HCT116 (cell line): ENCODE measurements at places on chromosomes 2 and 18.

- DNase-seq, result no peak
Measured at GRCh38 chr2:128486640-128487375, 168.1 kb upstream of the HS6ST1 start.

DNA sequence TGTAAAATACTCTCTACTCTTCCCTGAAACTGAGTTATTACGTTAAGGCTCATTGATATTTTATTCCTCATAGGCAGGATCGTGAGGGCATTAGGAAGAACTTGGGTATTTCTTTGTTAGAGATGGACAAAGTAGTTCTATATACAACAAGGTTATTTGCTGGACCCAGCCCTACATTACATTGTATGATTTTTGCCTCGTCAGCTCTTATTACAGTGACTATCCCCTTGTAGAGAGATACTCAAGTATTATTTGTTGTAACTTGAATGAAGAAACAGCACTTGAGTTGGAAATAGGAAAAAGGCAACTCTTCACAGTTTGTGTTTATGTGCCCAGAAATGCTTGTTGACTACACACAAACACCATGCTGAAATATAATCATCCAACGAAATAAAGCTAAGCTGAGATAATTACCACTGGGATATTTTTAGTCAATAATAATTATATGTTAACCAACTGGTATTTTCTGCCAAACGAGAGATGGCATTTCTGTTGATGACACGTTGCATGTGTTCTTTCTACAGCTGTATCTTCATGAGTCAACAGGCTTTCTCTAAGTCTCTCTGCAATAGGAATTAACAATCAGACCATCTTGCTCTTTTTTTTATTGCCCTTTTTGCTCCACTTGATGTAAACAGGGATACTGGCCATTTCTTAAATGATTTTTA lies 947.6 kb downstream of the DPP10 start:
- DNase-seq, result no peak

DNA sequence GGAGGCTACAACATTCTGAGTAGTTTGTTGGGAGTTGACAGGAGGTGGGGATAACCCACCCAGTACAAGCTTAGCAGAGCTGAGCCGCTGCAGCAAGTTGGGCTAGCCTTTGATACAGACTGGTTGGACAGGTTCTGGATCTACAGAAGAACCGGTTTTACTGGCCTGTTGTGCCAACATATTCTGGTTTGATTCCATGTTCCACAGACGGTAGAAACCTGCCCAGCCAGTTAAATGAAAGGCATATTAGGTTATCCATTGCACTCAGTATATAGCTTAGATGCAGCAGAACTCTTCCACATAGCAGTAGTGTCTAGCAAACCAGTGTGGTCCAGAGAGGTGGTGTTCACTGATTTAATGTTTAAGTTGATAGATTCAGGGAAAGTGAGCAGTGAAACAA lies 19.3 kb upstream of the RBBP8 start:
- peak; percentile 85 for DNase-seq

GRCh38 chr2:120887320-120887697 lies 151.6 kb downstream of the GLI2 start:
- DNase-seq, result no peak

- no peak for DNase-seq
Measured at GRCh38 chr2:145769011-145769716, 1249.2 kb upstream of the ZEB2 start.

DNA sequence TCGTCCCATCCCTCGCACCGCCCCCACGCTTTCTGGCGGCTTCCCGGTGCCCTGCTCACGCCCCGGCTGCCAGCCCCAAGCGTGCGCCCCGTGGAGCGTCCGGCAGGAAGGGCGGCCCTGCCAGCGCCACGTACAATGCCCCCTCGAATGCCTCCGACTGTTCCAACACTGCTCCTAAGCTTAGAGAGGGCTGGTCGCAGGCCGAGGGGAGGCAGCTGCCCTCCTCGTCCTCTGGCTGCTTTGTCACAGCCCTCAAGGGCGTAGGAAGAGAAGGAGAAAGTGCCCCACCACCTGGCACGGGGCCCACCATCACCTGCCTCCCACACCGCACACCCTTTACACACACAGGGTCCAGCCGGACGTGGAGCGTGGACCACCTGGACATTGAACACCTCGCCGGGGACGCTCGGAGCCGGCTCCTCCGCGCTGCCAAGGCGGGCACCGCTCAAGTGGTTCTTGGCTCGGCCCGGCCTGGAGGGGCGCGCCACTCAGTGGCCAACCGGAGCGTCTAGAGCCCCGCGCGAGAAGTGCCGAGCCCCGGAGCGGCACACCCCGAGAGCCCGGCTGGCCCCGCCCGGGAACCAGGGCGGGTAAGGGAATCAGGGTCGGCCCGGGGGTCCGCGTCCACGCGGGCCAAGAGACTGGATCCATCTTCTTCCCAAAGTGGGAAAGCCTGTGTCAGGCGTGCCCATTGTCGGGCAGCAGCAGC lies 830 bp downstream of the DNER start:
- DNase-seq, result no peak

- DNase-seq, result no peak
Measured at GRCh38 chr2:197078535-197078934, 152.0 kb upstream of the PGAP1 start.

- no peak for DNase-seq
Measured at GRCh38 chr2:233338046-233338445, 16.2 kb upstream of the DGKD start.

- DNase-seq, result no peak
Measured at GRCh38 chr2:46569766-46570165, 90.4 kb downstream of the TMEM247 start.

GRCh38 chr2:8229546-8229986 lies 452.3 kb upstream of the ID2 start:
- DNase-seq, result peak; percentile 15

GRCh38 chr2:85865539-85866164 lies 23.1 kb downstream of the ST3GAL5 start:
- no peak for DNase-seq

GRCh38 chr2:67463810-67464209 lies 66.7 kb downstream of the ETAA1 start:
- DNase-seq, result peak; percentile 64

DNA sequence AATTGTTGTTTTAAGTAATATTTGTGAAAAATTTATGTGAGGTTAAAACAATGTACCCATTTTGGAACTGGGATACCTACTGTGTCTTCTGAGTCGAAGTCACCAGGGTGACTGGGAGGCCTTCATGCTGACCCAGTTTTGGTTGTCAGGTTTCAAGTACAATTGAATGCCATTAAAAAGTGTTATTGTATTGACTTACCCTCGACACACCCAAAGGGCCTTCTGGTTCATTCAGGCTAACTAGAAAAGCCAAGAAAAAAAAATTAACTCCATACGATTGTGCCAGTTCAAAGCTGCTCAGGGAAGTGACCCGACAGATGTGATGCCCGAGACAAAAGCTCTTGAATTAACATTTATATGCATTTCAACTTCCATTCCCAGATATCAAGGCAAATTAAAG lies 190.0 kb downstream of the ST6GAL2 start:
- DNase-seq, result no peak

GRCh38 chr2:237884681-237885080 lies 25.3 kb downstream of the RAMP1 start:
- DNase-seq, result no peak

DNA sequence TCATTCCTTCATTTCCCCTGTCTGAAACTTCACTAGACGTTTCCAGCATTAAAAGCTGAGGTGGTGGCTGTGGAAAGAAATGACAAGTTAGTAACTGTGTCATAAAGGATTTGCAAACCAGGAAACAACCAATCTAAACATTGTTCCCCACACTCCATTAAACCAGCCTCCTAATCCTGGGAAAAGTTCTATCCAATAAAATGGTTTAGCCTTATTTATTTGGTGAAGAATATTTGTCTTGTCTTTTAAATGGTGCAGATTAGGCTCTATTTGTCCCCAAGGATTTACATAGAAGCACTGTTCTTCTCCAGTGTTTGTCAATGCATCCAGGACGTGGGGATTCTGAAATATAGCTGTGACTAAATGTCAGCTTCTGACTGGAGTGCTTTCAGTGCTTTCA lies 10.5 kb upstream of the DPP4 start:
- DNase-seq, result no peak

DNA sequence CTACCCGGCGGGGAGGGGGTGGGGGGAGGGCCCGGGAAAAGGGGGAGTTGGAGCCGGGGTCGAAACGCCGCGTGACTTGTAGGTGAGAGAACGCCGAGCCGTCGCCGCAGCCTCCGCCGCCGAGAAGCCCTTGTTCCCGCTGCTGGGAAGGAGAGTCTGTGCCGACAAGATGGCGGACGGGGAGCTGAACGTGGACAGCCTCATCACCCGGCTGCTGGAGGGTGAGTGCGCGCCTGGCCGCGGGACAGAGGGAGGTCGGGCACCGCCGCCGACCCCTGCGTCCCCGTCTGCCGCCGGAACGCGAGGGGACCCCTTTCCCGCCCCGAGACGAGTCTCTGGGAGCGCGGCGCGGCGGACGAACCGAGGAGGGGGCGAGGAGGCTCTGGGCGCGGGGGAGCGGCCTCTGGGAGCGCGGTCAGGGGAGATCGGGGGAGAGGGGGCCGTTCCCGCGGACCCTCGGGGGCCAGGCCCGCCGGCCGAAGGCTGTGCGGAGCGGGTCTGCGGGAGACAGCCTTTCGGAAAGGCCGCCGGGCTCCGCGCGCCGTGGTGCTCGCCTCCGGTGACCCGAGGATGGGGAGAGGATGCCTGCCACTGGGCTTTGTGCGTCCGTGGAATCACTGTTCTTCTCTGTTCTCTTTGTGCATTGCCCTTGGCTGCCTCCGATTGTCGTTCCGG lies 463 bp downstream of the PPP1CB start:
- no peak for DNase-seq
